HepG2 (cell line): ENCODE measurements at places on chromosomes 1 and 21. TPM values are rescaled to one million over a fixed set of nuclear protein-coding genes. Genes with fewer than 3 reads are reported as not detected.

GRCh38 chr1:26025517-26025916 is 3.9 kb downstream of the EXTL1 start:
- H3K4me1 ChIP-seq: peaks cover 91% of the 10 kb centered on the region
- no peaks in the 10 kb centered on the region; the same call in 1 of the 2 replicates for H3K27me3 ChIP-seq
- H3K27ac ChIP-seq: no peak overlapping the region
- no peaks in the 10 kb centered on the region for H3K36me3 ChIP-seq
- DNase-seq: no peak

GRCh38 chr1:195866781-195867222 is 741.4 kb downstream of the KCNT2 start:
- H3K36me3 ChIP-seq: no peaks in the 10 kb centered on the region
- no peaks in the 10 kb centered on the region for H3K4me1 ChIP-seq
- H3K27ac ChIP-seq: no peak overlapping the region
- no peak for DNase-seq
- no peak overlapping the region for H3K4me3 ChIP-seq

GRCh38 chr21:37764691-37765090 is 151.6 kb downstream of the KCNJ6 start:
- H3K4me1 ChIP-seq: no peaks in the 10 kb centered on the region
- no peak overlapping the region for H3K4me3 ChIP-seq
- H3K27me3 ChIP-seq: no peaks in the 10 kb centered on the region
- no peaks in the 10 kb centered on the region for H3K36me3 ChIP-seq
- no peak overlapping the region for H3K27ac ChIP-seq
- DNase-seq: no peak

- no peak overlapping the region for H3K4me3 ChIP-seq
- H3K4me1 ChIP-seq: no peaks in the 10 kb centered on the region
- H3K36me3 ChIP-seq: no peaks in the 10 kb centered on the region
- no peak overlapping the region for H3K27ac ChIP-seq
- no peaks in the 10 kb centered on the region for H3K27me3 ChIP-seq
- DNase-seq: no peak
Observed at GRCh38 chr21:40471103-40471502, 375.9 kb downstream of the DSCAM start.

The PTPRU gene
- total RNA-seq: 11.0 and 21.6 TPM in 2 replicates
